ENCODE measurements at places on chromosomes 5 and 9.

- no peak for DNase-seq
Measured at GRCh38 chr9:88234114-88234513, 95.8 kb upstream of the SPATA31C2 start.

GRCh38 chr5:10543585-10544040, 20.3 kb upstream of the ANKRD33B start:
- DNase-seq = no peak

DNA sequence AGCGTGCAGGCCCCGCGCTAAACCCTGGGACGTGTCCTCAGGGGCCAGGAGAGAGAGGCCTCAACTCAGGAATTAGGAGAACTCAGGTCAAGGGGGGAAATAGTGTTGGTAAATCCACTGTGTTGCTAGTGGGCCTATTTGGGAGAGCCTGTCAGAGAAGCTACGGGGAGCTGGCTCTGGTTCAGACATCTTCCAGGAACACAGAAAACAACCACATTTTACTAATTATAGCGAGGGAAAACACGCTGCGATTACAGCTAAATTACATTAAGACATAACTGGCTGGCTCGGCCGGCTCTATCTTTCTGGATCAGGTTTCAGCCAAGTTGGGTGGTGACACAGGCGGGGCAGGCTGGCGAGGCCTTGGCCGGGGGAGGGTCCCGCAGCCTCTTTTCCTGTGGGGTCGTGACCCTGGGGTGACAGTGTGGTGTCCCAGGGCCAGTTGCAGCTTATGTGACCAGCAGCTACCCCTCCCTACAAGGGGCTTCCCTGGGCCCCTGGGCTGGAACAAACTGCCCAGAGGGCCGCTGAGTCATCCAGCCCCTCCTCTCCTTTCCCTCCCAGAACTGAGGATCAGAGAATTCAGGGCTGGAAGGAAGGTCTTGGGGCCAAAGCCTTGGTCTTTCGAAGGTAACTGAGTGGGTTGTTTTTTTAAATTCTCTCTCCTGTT, 75.1 kb downstream of the FGF18 start:
- no peak for DNase-seq

- no peak for DNase-seq
Measured at GRCh38 chr9:18195223-18195622, 278.7 kb upstream of the ADAMTSL1 start.

- DNase-seq = no peak
Measured at GRCh38 chr9:114115654-114116125, 16.6 kb upstream of the KIF12 start.

- DNase-seq = no peak
Measured at GRCh38 chr5:181190711-181191525, 14.1 kb downstream of the TRIM7 start.

DNA sequence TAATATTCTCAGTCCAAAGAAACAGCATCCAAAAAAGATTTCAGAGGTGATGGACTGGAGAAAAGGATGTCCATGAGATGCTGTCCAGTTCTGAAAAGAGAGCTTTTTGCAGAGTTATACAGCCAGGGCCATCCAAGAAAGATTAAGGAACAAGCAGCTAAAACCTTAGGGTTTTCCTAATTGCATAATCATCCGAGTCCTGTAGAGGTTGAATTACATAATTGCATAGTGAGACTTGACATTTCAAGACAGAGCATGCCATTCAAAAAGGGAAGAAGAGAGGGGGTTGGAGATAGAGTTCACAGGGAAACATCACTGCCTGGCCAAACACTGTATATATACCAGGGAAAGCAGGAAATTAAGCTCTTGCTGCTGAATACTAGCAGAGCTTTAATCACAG, 1729.2 kb upstream of the WWC1 start:
- no peak for DNase-seq

DNA sequence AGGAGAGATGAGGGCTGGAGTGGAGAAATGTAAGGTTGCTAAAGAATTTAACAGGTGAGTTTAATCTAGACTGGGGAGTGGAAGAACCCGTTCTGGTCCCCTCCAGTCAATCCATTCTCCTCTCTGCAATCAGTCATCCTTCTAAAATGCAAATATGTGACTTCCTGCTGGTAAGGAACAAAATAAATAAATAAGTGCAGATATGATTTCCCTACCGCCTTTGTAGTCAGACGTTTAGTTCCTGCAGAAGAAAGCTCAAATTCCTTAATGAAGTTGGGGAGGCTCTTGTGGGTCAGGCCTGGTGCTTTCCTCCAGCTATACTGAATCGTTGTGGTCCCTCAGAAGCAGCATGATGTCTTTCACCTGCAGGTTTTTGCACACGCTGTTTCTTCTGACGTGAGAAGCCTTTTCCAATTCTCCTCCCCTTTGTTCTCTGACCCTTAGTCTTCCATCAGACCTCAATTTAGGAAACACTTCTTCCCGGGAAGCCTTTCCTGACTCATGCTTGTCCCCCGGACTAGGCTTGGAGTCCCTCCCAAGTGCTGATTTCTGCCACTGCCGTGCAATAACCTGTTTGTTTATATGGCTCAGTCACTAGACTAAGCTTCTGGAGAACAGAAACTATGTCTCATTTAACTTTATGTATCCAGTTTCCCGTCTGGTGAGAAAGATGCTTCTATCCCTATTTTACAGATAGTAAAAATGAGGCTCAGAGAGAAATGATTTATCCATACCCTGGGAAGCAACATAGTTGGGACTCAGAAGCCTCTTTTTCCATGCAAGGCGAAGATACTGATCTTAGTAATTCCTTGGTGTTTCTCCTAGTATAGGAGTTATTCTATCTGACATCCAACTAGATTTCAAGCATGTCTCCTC, 1.3 kb downstream of the ATP6V1G1 start:
- no peak for DNase-seq

DNA sequence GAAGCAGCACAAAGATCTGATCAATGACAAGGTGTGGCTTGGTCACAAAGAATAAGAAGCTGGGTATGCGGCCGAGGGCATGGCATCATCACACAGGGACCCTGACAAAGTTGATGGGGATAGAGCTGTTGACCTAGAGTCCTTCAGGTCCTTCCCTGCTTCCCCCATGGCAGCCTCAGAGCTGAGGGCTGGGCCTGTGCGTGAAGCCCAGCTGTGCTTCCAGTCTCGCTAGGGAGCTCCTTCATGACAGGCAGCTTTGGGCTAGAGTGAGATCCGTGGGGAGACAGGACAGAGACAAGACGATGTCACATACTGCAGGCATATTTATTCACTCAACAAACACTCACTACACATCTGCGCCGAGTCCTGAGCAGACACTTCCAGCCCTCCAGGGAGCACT, 56.4 kb upstream of the NEURL1B start:
- DNase-seq = no peak

- no peak for DNase-seq
Measured at GRCh38 chr9:1233568-1233967, 183.4 kb downstream of the DMRT2 start.

- no peak for DNase-seq
Measured at GRCh38 chr5:37724395-37725125, 115.3 kb downstream of the GDNF start.
